ENCODE measurements at places on chromosomes 16 and 17. TPM values are rescaled to one million over a fixed set of nuclear protein-coding genes. Genes with fewer than 3 reads are reported as not detected.

Gene HSPB9
- not detected for total RNA-seq

Gene GJD3
- 3.6 TPM for total RNA-seq

GRCh38 chr16:69508033-69508755 is 57.6 kb upstream of the NFAT5 start:
- no peak for DNase-seq

GRCh38 chr17:37756051-37756450 is 11.2 kb upstream of the HNF1B start:
- no peak for DNase-seq

- no peak for DNase-seq
Measured at GRCh38 chr16:15790458-15790857, 66.4 kb downstream of the MYH11 start.

GRCh38 chr17:35676441-35676840 is 55.0 kb upstream of the RASL10B start:
- no peak for DNase-seq

DNA sequence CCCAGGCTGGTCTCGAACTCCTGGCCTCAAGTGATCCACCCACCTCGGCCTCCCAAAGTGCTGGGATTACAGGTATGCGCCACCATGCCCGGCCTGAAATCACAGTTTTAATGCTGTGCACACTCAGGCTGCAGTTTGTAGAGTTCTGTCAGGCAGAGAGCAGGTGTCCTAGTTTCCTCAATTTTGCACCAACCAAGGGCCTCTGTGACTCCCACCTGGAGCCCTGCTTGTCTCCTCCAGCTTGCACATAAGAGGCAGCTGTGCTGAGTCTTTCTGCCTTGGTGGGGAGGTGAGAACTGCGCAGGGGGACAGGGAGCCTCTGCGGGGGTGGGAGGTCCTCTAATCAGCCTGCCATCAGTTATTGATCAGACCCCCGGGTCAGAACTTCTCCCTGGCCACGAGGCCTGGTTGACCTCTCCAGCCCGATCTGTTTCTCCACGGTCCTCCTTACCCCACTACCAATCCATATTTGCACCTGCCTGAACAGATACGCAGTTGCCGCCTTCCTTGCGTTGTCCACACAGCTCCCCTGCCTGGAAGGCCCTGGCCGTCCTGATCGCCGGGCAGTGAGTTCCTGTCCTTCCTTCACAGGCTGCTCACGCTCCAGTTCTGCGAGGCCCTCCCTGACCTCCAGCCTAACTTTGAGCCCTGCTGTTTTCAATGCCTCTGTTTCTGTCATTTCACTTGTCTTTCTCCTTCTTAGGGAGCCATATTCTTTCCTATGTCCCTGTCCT is 48.1 kb upstream of the SIAH1 start:
- no peak for DNase-seq

All from left lung (tissue), 14 donors.